ENCODE measurements at places on chromosomes 2 and 18. TPM values are rescaled to one million over a fixed set of nuclear protein-coding genes. Genes with fewer than 3 reads are reported as not detected.

IKZF2 gene
- 1.4 TPM for polyA plus RNA-seq

PJVK gene
- polyA plus RNA-seq, result 10.8 TPM

GRCh38 chr2:219297766-219298456 lies 11.3 kb downstream of the PTPRN start:
- no peak for DNase-seq

B4GALT6 gene
- 3.1 TPM for polyA plus RNA-seq

GRCh38 chr18:80115035-80115434 lies 6.0 kb downstream of the ADNP2 start:
- DNase-seq, result no peak

RBKS gene
- polyA plus RNA-seq, result 7.2 TPM

- no peak for DNase-seq
Observed at GRCh38 chr2:216535454-216535995, 36.9 kb downstream of the RPL37A start.

DNA sequence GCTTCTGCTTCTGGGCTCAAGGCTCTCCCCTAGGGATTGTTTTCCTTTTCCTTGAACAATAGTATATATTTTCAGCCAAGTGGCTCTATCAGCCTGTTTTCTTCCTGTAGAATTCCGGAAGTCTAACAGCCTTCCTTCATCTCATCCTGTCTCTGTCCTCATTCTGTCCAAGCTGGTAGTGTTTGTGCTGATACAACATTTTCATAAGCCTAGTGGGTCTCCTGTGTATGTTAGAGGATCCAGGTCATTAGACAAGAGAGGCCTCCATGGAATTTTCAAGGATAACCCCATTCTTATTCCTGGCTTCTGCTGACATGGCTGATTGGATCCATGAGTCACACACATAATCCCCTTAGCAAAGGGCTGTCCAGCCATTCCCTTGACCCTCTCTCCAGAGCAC lies 467.6 kb downstream of the PTPRM start:
- no peak for DNase-seq

DNA sequence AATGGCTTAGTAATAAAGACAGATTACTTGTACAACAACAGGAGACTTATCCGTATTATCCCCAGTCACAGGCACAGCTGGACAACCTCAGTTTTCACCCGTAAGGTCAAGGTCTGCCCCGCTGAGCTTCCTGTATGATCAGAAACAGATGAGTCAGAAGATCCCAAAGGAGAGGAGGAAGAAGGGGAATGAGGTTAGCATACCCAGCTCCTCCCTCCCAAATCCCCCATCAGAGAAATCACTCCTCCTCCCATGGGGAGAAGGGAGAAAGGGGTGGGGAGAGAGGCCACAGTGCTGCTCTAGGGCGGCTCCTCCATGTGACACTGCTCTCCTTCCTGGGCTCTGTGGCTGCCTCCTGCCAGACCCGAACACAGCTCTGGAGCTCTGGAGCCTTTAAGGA lies 53.8 kb upstream of the SPTBN1 start:
- DNase-seq, result no peak

DNA sequence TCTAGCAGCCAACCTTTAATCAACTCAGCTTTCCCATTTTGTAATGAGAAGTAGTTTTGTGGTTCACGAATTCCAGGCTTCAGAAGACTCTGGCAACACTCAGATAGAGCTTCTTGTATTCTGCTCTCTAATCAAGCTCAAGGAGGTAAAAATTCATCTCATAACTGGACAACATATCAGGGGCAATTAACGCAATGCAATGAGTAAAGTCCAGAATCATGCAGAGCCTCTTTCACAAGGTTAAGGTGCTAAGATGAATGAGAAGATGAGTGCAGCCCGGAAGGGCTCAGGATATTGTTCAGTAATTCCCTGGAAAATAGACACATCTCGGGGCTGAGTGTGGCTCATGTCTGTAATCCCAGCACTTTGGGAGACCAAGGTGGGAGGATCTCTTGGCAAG lies 527.7 kb downstream of the SOX11 start:
- no peak for DNase-seq

- DNase-seq, result no peak
Observed at GRCh38 chr2:136452528-136452927, 312.8 kb upstream of the THSD7B start.

- no peak for DNase-seq
Observed at GRCh38 chr18:23716516-23716915, 27.3 kb downstream of the LAMA3 start.

CERKL gene
- 0.07 TPM for polyA plus RNA-seq

GRCh38 chr18:63284827-63285733 lies 34.5 kb downstream of the BCL2 start:
- DNase-seq, result no peak

DNA sequence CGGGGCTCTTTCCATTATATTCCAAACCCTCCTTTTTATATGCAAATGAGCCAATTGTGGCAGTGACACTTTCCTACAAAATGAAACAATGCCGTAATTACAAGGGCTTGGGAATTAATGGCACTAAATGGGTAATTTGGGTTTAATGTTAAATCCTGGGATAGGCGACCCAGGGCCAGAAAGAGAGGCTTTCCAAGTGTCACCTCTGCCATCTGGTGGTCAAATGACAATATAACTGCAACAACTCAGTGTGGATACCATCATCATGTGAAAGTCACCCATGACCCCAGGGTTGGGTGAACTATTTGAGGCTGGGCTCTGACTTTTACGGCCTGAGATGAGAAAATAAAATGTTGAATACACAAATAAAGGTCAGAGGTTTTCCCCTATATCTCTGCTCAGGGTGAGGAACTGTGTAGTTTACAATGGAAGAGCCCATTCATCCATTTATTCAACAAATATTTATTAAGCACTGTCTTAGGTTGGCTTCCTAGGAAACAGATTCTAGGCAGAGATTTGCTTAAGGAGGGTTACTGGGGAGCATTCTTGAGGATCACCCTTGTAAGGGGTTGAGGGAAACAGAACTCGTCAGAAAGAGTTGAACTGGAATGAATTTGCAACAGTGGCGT lies 13.6 kb upstream of the THADA start:
- DNase-seq, result peak; percentile 67

DYNAP gene
- not detected for polyA plus RNA-seq

- DNase-seq, result peak; percentile 69
Observed at GRCh38 chr2:158967731-158968395, 577 bp upstream of the TANC1 start.

CCBE1 gene
- polyA plus RNA-seq, result 5.0 TPM

NEB gene
- 0.05 TPM for polyA plus RNA-seq

DNA sequence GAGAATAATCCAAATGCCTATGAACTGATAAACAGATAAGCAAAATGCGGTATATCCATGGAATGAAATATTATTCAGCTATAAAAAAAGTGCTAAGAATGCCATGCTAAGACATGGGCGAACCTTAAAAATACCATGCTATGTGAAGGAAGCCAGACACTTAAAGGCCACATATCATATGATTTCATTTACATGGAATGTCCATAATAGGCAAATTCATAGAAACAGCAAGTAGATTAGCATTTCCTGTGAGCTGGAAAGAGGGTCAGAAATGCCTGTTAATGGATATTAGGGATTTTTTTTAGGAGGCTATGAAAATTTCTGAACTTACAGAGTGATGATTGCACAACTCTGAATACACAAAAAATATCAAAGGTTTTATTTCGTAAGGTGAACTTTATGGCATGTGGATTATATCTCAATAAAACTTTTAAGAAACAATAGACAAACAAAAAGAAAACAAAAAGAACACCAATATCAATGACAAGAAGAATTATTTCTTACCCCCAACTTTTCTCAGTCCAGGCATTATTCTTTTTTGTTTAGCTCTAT lies 1207.7 kb downstream of the SUCLG1 start:
- no peak for DNase-seq

HDHD2 gene
- 10.5 TPM for polyA plus RNA-seq

DNA sequence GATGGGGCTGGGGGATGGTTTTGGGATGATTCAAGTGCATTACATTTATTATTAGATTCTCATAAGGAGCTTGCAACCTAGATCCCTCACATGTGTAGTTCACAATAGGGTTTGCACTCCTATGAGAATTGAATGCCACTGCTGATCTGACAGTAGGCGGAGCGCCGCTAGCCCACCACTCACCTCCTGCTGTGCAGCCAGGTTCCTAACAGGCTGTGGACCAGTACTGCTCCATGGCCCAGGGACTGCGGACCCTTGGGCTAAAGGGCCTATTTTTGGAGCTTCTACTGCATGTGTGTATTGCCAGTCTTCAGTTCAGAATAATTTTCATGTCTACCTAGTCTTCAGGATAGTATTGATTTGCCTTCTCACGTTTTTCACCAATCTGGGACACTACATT lies 165.3 kb upstream of the TWIST2 start:
- no peak for DNase-seq

DNA sequence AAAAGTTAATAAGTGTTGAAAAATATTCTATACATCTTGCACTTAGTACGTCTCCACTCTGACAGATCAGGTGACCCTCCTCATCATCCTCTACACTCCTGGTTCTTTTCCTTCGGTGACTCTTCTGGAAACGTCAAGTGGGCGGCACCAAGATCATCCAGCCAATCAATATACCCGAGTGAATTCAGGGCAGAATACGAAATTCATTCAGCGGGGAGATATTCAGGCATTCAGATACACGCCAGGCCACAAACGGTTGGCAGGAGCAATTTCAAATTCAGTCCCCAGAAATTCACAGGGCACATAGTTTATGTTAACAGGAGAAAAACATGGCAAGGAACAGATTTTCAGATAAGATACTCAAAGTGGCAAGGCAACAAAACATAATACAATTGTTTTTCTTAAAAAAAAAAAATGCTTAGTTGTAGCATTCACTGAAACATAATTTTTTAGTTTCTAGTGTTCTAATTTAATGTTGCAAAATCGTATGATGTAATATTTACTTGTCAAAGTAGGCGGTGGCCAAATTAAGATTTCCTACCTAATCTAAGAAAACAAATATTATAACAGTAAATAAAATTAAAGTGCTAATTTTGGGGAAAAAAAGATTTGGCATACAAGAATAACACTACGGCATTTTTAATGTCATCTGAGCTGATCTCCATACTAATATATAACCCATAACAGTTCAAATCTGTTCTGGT lies 4.2 kb downstream of the CLK1 start:
- DNase-seq, result no peak

- DNase-seq, result no peak
Observed at GRCh38 chr18:79069717-79070151, 540 bp downstream of the ATP9B start.

PID1 gene
- polyA plus RNA-seq, result 0.16 TPM

DNA sequence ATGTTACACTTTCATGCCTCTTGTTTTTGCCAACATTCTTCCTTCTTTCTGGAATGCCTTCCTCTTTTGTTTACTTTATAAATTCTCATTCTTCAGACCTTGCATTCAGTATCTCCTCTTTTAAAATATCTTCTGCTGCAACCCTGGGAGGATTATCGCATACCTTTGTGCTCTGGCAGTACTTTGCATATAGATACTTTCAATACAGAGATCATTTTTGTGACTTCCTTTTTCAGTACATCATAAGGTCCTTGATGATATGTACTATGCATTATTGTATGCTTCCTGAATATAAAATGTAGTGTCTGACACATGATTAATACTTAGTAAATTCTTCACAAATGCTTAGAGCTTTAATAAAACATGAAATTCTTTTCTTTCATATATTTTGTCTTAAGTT lies 538.7 kb downstream of the TRIB2 start:
- no peak for DNase-seq

G6PC2 gene
- not detected for polyA plus RNA-seq

EDAR gene
- not detected for polyA plus RNA-seq

GRCh38 chr18:63180971-63181376 lies 138.6 kb downstream of the BCL2 start:
- no peak for DNase-seq

GRCh38 chr2:28538652-28539051 lies 42.8 kb downstream of the PLB1 start:
- DNase-seq, result no peak

DNA sequence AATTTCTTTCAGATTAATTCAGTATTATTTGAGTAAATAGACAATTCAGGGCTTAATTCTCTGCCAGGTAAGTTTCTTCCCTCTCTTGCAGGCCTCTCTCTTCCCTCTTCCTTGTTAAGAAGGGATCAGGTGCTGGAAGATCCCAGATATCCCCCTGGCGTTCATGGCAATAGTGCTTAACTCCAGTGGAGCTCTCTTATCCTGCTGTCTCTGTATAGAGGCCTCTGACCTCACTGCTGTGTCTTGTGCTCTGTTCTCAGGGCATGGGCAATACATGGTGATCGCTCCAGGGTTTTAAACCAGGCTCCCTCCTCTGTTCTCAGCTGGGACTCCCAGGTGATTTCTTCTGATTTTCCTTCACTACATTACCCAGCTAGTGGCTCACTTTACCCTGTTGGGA lies 226.8 kb downstream of the MC4R start:
- DNase-seq, result no peak
